ENCODE measurements at places on chromosomes 7 and 10.
A peak's percentile ranks its signal among the peaks of the same experiment; 100 is the strongest.

DNA sequence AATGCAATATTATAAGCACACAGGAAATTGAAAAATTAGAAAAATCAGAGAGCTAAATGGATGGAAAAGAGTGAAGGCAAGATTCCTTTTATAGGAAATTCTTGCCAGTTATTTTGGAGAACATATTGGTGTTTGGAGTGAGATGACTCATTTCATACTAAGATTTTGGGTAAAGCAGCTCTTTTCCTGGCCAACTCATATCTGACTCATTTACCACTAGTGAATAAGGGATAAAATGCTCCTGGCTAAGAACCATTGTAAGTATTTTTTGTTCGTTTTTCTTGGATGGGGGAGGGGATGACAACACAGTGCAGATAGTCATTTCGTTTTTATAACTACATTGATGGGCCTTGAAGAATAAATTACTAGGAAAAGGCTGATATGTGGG, 139.3 kb downstream of the TWIST1 start:
- no peak overlapping the region for H3K4me3 ChIP-seq
- H3K27me3 ChIP-seq = no peaks in the 10 kb centered on the region

DNA sequence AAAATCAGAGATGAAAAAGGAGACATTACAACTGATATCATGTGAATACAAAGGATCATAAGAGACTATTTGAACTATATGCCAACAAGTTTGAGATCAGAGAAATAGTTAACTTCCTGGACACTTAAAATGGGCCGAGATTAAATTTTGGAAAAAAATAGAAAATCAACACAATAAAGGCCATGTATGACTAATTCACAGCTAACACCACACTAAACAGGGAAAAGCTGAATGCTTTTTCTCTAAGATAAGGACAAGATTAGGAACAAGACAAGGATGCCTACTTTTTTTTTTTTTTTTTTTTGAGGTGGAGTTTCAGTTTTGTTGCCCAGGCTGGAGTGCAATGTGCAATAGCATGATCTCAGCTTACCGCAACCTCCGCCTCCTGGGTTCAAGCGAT, 151.4 kb upstream of the MAGI2 start:
- no peaks in the 10 kb centered on the region for H3K4me1 ChIP-seq
- H3K27me3 ChIP-seq = no peaks in the 10 kb centered on the region
- H3K27ac ChIP-seq = no peak overlapping the region
- no peak overlapping the region for H3K4me3 ChIP-seq
- H3K36me3 ChIP-seq = no peaks in the 10 kb centered on the region

DNA sequence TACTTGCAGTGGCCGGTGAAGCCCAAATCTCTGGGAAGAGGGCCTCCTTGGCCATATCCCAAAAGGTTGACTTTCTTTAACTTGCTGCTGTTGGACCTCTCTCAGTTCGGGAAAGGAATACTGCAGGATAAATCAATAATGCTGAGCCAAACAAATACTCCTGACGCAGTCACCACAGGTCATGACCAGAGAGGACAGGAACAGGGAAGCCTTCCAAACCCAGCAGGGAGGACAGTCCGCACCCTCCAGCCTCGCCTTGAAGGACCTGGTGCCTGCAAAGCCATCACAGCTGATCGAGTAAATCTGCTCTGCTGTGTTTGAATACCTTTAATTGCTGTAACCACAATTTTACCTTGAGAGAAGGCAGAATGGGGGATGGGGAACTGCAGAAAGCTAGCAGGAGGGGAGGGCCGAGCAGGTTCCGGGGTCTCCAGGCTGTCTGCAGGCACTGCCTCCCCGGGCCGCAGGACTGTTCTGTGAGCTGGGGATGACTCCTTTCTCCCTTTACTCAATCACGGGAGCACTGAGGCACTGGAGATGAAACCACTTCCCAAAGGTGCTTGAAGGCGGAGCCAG, 20.8 kb upstream of the INSIG1 start:
- H3K27ac ChIP-seq = no peak overlapping the region
- no peak for DNase-seq
- no peak overlapping the region for H3K4me3 ChIP-seq
- no peaks in the 10 kb centered on the region for H3K27me3 ChIP-seq

GRCh38 chr7:53518319-53518718, 482.9 kb downstream of the POM121L12 start:
- H3K36me3 ChIP-seq = no peaks in the 10 kb centered on the region
- no peak overlapping the region for H3K27ac ChIP-seq
- no peaks in the 10 kb centered on the region for H3K4me1 ChIP-seq
- H3K27me3 ChIP-seq = no peaks in the 10 kb centered on the region
- DNase-seq = no peak

DNA sequence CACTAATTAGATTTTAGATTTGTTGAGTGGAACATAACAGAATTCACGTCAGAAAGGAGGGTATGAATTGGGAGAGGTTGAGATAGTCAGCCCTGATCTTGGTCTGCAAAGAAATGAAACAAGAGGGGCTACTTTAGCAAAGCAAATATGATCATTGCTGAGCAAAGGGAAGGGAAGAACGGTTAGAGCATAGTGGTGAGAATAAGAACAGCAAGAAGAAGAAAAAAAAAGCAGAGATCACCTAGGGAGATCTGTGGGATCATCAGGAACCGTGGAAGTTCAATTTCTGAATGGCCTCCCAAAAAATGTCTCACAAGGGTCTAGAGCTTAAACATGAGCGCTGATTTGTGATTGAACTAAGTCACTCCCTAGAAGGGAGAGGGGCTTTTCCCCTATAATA, 156.1 kb downstream of the DGKI start:
- no peak overlapping the region for H3K27ac ChIP-seq
- H3K27me3 ChIP-seq = no peaks in the 10 kb centered on the region
- H3K4me3 ChIP-seq = no peak overlapping the region

DNA sequence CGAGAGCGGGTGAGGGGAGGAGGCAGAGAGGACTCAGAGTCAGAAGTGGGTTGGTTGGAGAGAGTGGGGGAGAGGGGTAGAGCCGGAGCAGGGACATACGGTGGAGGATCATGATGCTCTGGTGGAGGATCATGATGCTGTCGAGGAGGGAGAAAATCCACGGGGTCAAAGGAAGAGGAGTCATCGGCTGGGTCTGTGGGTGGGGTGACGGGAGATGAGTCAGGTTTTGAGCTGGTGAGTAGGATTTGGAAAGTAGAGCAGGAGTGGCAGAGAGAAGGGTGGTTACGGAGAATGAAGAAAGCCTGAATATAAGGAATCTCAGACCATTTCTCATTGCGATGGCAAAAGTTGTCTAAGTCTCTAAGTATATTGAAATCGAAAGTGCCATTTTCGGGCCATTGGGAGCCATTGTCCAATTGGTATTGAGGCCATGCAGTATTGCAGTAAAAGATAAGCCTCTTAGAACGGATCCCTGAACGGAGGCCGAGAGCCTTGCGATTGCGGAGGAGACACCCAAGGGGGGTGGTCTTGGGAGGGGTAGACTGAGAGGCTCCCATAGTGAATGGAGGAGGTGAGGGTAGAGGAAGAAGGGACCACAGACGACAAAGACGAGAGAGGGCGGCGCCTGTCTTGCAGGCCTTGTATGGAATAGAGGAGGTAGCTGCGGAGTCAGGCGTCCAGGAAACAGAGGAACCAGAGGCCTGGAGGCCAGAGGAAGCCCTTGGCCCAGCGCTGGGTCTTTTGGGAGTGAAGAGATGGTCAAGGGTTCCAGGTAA, 23.8 kb downstream of the SCIN start:
- no peaks in the 10 kb centered on the region for H3K4me1 ChIP-seq
- H3K36me3 ChIP-seq = no peaks in the 10 kb centered on the region
- no peak overlapping the region for H3K27ac ChIP-seq

DNA sequence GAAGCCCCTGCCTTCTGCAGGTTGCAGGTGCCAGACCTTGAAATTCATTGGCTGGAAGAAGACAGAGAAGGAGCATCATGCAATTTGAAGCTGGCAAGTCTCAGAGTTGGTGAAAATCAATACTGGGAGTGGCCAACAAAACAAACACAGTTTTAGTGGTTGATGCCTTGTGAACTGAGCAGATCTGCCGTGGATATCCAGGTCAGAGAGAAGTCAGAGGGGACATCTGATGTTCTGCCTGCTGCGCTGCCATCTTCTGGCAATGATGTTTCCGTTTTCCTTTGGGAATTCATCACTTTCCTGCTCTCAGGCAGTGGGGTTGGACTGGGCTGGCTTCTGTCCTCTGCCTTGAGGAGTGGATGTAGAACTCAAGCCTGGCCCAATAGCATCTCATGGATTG, 132.0 kb downstream of the RPS24 start:
- no peaks in the 10 kb centered on the region for H3K4me1 ChIP-seq
- DNase-seq = no peak
- H3K27ac ChIP-seq = no peak overlapping the region
- H3K4me3 ChIP-seq = no peak overlapping the region
- no peaks in the 10 kb centered on the region for H3K27me3 ChIP-seq

DNA sequence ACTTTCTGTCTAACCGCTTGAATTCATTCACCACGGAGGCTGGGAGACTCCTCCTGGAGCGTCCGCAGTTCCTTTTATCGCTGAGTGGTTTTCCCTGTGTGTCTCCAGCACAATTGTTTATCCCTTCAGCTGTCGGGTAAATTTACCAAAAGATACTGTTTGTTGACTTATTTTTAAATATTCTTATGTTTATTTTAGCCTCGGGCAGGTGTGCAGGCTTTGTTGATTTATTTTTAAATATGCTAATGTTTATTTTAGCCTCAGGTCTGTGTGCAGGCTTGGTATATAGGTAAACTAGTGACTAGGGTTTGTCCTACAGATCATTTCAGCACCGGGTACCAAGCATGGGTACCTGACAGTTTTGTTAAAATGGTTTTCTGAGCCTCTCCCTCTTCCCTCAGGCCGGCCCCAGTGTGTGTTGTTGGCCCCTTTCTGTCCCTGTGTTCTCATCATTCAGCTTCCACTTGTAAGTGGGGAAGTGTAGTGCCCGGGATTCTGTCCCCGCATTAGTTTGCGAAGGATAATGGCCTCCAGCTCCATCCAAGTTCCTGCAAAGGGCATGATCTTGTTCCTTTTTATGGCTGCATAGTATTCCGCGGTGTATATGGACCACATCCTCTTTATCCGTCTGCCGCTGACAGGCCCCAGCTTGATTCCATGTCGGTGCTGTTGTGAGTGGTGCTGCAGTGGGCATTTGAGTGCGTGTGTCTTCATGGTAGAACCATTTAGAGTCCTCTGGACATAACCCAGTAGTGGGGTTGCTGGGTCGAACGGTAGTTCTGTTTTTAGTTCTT, 5.3 kb downstream of the GET4 start:
- H3K4me1 ChIP-seq = peaks cover 18% of the 10 kb centered on the region
- no peak overlapping the region for H3K4me3 ChIP-seq
- no peaks in the 10 kb centered on the region for H3K27me3 ChIP-seq
- H3K36me3 ChIP-seq = peaks cover 5% of the 10 kb centered on the region
- H3K27ac ChIP-seq = no peak overlapping the region

GRCh38 chr10:89086801-89087521, 96.4 kb downstream of the FAS start:
- no peaks in the 10 kb centered on the region for H3K4me1 ChIP-seq
- no peaks in the 10 kb centered on the region for H3K36me3 ChIP-seq
- no peak for DNase-seq
- no peak overlapping the region for H3K4me3 ChIP-seq
- H3K27ac ChIP-seq = no peak overlapping the region

DNA sequence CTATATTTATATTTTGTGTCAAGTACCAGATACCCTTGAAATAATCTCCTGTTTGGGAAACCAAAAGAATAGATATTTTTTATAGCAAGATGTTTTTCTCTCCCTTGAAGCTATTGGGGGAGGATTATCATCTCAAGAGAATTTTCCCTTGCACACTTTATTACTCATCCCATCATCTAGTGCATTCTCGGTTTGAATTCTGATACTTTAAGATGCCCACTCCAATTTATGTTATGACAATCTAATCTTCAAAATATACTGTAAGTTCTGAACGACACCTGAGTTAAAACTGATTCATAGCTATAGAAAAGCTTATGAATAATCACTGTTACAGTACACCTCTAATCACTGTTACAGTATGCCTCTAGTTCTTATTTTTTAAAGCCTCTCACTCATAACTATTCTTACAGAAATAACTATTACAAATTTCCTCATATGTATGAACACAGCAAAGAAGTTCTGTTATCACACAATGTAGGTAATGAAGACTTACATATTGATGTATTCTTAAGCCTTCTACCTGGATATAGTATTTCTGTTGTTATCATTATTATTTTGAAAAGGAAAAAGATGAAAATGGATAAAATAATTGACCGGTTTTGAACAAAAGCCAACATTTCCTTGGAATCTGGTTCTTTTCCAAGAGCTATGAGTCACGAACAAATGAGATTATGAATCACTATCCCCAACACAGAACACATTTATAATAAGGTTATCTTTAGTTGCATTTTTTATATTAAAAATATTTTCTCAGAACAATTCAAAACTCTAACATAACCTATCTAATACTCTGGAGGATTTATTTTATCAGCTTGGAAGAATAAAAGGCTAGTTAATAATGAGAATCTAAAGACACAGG, 72.3 kb upstream of the FAM13C start:
- H3K27me3 ChIP-seq = no peaks in the 10 kb centered on the region
- H3K27ac ChIP-seq = no peak overlapping the region
- H3K36me3 ChIP-seq = no peaks in the 10 kb centered on the region
- H3K4me3 ChIP-seq = no peak overlapping the region

- no peaks in the 10 kb centered on the region for H3K36me3 ChIP-seq
- no peak within 1 kb of the TSS for H3K4me3 ChIP-seq
- H3K4me1 ChIP-seq = peaks cover 9% of the 10 kb centered on the region
- DNase-seq = peak; percentile 38
These were observed at the start of gene SPAG6 for GRCh38 chr10:22345301-22346095. Gene SPAG6, plus strand, starts transcription at chr10:22345496. Its CDS starts 116 bp downstream, at chr10:22345612.

DNA sequence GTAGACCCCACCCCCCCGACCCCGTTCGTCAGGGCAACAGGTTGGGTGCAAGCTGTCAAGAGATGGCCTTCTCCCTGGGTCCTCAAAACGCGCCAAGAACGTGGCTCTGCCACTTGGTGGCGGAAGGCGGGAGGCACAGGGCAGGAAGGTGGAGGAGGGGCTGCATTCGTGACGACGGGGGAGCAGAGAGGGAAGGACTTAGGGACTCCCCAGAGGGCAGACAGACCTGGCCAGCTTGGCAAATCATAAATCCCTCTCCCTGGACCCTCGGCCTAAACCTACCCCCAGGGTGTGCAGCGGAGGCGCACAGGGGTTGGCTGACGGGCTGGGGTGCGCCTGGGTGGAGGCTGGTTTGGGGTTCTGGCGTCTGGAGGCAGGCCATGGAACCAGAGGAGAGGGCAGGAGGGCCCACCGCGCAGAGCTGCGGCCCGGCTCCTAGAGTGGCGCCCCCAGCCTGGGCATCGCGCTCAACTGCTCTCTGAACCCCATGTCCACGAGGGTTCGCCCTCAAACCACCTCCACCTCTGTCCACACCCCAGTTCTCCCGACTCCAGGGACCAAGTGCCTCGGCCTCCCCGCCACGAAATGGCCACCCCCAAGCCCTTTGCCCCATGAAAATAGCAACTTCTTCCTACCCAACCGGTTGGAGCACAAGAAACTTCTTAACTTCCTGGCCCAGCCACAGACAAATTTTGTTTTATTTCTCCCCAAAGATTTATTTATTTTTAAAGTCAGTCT, 10.8 kb upstream of the GATA3 start:
- peaks cover 97% of the 10 kb centered on the region for H3K27me3 ChIP-seq
- H3K4me3 ChIP-seq = no peak overlapping the region
- no peak for DNase-seq
- peaks cover 61% of the 10 kb centered on the region for H3K4me1 ChIP-seq
- H3K27ac ChIP-seq = no peak overlapping the region
- no peaks in the 10 kb centered on the region for H3K36me3 ChIP-seq

GRCh38 chr7:149729983-149730801, 43.2 kb downstream of the ZNF467 start:
- no peak for DNase-seq
- no peaks in the 10 kb centered on the region for H3K4me1 ChIP-seq
- H3K36me3 ChIP-seq = peaks cover 47% of the 10 kb centered on the region
- H3K27me3 ChIP-seq = no peaks in the 10 kb centered on the region

- no peak overlapping the region for H3K27ac ChIP-seq
- no peaks in the 10 kb centered on the region for H3K36me3 ChIP-seq
- no peak overlapping the region for H3K4me3 ChIP-seq
- DNase-seq = no peak
- no peaks in the 10 kb centered on the region for H3K27me3 ChIP-seq
These were observed 294.8 kb downstream of the MDFIC start for GRCh38 chr7:115216652-115217051.
